ENCODE measurements at places on chromosomes 1 and 21. TPM values are rescaled to one million over a fixed set of nuclear protein-coding genes. Genes with fewer than 3 reads are reported as not detected.

DNA sequence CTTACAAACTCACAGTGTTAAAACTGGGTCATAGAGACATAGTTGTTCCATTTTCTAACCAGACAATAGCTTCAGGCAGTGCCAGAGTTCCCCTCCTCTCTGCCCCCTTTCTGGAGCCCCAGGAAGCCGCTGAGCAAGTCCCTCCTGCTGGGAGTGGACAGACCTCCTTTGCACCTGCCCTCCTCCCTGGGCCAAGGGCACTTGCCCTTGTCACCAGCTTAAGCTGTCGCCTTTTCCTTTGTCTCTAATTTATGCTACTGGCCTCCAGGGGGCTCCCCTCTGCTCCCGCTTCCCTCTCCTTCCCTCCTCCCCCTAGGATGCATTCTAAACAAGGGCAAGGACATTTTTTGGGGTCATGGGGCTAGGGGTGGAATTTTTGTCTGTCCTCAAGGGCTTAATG, 182.4 kb downstream of the MIS18A start:
- H3K36me3 ChIP-seq: no peaks in the 10 kb centered on the region
- no peaks in the 10 kb centered on the region for H3K4me1 ChIP-seq
- DNase-seq: no peak

- H3K4me3 ChIP-seq: no peak overlapping the region
- no peaks in the 10 kb centered on the region for H3K36me3 ChIP-seq
- no peaks in the 10 kb centered on the region for H3K27me3 ChIP-seq
- DNase-seq: no peak
These were observed 117.3 kb downstream of the AJAP1 start for GRCh38 chr1:4771721-4772120.

- H3K27me3 ChIP-seq: no peaks in the 10 kb centered on the region
- peaks cover 26% of the 10 kb centered on the region for H3K4me1 ChIP-seq
- H3K36me3 ChIP-seq: peaks cover 2% of the 10 kb centered on the region
- H3K27ac ChIP-seq: no peak overlapping the region
- DNase-seq: no peak
These were observed 223.7 kb upstream of the IRF2BP2 start for GRCh38 chr1:234833646-234834045.

- H3K4me1 ChIP-seq: peaks cover 3% of the 10 kb centered on the region
- no peak overlapping the region for H3K4me3 ChIP-seq
- H3K27me3 ChIP-seq: no peaks in the 10 kb centered on the region
- H3K36me3 ChIP-seq: peaks cover 7% of the 10 kb centered on the region
These were observed 246.0 kb downstream of the RYR2 start for GRCh38 chr1:237287876-237288521.

DNA sequence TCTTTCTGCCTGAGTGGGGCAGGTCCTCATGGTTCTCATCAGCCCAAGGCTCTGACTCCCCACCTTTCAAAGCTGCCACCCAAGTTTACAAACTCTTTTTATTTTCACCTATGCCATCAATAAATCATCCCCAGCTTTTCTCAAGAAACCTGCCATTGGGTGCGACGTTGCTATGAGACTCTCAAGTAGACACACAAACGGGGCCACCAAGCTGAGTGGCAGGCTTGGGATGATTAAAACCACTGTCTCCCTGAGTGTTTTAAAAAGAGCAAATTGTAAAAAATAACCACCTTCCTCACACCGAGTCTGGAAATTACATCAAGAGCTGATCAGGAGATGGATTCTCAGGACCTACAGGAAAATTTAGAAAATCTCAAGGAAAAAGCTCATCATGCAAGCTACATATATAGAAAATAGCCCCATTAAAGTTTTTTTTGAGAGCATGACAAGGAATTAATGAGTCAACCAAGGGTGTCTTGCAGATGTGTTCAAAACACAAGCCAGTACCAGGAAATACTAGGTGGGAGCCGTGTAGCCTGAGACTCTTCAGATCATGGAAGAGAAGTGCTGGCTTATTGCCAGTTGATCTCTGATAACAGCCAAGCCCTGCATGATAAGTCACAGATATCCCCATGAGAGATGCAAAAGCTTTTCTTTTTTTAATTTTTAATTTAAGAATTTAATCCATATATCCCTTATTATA, 158.4 kb upstream of the BACE2 start:
- H3K4me1 ChIP-seq: no peaks in the 10 kb centered on the region
- no peak for DNase-seq
- H3K27ac ChIP-seq: no peak overlapping the region
- no peak overlapping the region for H3K4me3 ChIP-seq

- peaks cover 12% of the 10 kb centered on the region for H3K4me1 ChIP-seq
- no peaks in the 10 kb centered on the region for H3K27me3 ChIP-seq
- H3K4me3 ChIP-seq: no peak overlapping the region
- no peak for DNase-seq
These were observed 16.7 kb downstream of the COL8A2 start for GRCh38 chr1:36108314-36108713.

GRCh38 chr1:235416662-235417049, 49.4 kb downstream of the TBCE start:
- DNase-seq: no peak
- H3K36me3 ChIP-seq: peaks cover 7% of the 10 kb centered on the region
- H3K4me3 ChIP-seq: no peak overlapping the region
- H3K27me3 ChIP-seq: no peaks in the 10 kb centered on the region
- peaks cover 6% of the 10 kb centered on the region for H3K4me1 ChIP-seq
- no peak overlapping the region for H3K27ac ChIP-seq

DNA sequence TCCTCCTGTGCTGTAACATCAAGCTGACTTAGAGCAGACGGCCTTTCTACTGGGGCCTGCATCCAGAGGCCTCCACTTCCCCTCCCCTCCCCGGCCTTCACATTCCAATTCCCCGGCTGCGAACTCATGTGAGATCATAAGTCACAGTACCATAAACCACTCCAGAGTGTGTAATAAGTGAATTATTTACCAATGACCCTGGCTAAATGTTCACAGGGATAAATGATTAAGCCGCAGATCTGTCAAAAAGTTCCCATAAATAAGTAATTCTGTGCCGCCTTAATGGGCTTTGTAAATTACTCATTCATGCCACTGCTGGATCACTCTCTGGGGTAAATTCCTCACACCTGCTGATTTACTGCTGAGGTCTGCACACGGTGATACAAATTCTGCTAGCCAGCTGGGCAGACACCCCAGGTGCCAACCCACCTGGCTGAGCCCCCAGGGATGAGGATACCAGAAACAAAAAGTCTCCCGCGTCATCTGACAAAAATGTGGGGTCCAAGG, 27.4 kb upstream of the KIRREL1 start:
- H3K27ac ChIP-seq: no peak overlapping the region
- no peak for DNase-seq
- H3K4me3 ChIP-seq: no peak overlapping the region
- no peaks in the 10 kb centered on the region for H3K4me1 ChIP-seq
- H3K36me3 ChIP-seq: no peaks in the 10 kb centered on the region

- H3K27me3 ChIP-seq: no peaks in the 10 kb centered on the region
- no peak overlapping the region for H3K27ac ChIP-seq
- H3K36me3 ChIP-seq: peaks cover 85% of the 10 kb centered on the region
- no peak overlapping the region for H3K4me3 ChIP-seq
- H3K4me1 ChIP-seq: peaks cover 2% of the 10 kb centered on the region
These were observed 12.5 kb upstream of the SRM start for GRCh38 chr1:11072216-11072917.

- H3K27me3 ChIP-seq: no peaks in the 10 kb centered on the region
- peaks cover 27% of the 10 kb centered on the region for H3K36me3 ChIP-seq
- peak overlapping the region; percentile 71 for H3K27ac ChIP-seq
- peaks cover 47% of the 10 kb centered on the region for H3K4me1 ChIP-seq
- peak; percentile 54 for DNase-seq
These were observed 18.9 kb downstream of the PGBD2 start for GRCh38 chr1:248924696-248925532.

DNA sequence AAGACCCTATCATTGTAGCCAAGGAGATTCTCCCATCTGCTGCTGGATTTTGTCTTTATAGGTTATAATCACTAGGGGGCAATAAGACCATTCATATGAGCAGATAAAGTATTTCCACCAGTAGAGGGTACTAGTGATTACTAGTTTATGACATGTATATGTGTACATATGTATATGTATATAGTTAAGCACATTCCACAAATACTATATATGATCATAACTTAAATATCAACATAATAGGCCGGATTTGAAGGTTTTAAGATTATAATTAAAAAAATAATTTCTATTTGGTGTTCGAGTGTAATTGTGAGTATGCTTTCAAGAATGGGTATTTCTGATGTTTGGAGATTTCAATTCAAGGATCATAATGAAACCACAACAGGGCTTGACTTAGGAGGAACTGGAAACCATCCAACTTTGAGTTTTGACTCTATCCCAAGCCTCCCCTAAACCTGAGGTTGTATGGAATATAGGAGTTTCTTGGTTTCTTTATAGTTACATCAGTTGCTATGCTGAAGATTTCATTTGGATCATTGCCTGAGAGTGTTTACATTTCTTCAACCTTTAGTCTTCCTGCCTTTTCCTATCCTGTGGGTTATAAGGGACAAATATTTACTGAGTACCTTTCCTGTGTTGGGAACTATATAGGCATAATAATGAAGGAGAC, 16.9 kb downstream of the TCEANC2 start:
- no peak overlapping the region for H3K4me3 ChIP-seq

Gene DDR2
- 0.80 TPM for total RNA-seq

Gene BRDT
- not detected for total RNA-seq

Gene AJAP1
- not detected for total RNA-seq

Gene GJA4
- total RNA-seq: not detected

Gene AMY1B
- not detected for total RNA-seq

Gene HES4
- 3.1 TPM for total RNA-seq

Gene SMYD3
- 24.1 TPM for total RNA-seq

Gene RPS6KA1
- total RNA-seq: 190 TPM

Gene COL11A1
- not detected for total RNA-seq
